ENCODE measurements at places on chromosomes 1 and 21. TPM values are rescaled to one million over a fixed set of nuclear protein-coding genes. Genes with fewer than 3 reads are reported as not detected.

Gene TPTE
- total RNA-seq: not detected

Gene LMX1A
- total RNA-seq: not detected

Gene SELE
- not detected for total RNA-seq

Gene GBP7
- 0.19 TPM for total RNA-seq

DNA sequence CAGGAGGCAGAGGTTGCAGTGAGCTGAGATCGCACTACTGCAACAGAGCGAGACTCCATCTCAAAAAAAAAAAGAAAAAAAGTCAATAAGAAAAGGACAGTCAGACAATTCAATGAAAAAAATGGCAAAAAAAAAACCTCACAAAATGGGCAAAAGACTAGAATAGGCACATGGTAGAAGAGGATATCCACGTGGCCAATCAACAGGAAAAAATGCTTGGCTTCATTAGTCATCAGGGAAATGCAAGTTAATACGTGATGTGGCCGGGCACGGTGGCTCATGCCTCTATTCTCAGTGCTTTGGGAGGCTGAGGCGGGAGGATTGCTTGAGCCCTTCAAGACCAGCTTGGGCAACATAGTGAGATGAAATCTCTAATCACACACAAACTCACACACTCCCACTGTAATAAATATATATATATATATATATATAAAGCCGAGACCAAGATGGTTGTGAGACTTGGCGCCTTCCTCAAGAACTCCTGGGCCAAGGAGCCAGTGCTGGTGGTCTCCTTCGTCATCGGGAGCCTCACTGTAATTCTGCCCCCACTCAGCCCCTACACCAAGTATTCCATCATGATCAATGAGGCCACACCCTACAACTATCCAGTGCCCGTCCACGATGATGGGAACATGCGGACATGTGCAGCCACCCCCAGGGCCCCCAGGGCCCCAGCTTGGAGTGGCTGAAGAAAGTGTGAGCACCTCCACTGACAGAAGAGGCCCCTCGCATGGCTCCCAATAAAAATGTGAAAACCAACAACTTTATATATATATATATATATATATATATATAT, 22.9 kb upstream of the LEFTY2 start:
- H3K36me3 ChIP-seq: no peaks in the 10 kb centered on the region
- H3K4me1 ChIP-seq: peaks cover 6% of the 10 kb centered on the region
- no peak overlapping the region for H3K4me3 ChIP-seq
- no peak overlapping the region for H3K27ac ChIP-seq

- no peak for DNase-seq
- no peak overlapping the region for H3K4me3 ChIP-seq
- H3K4me1 ChIP-seq: no peaks in the 10 kb centered on the region
- no peak overlapping the region for H3K27ac ChIP-seq
Observed at GRCh38 chr1:117339866-117340700, 27.2 kb upstream of the MAN1A2 start.

DNA sequence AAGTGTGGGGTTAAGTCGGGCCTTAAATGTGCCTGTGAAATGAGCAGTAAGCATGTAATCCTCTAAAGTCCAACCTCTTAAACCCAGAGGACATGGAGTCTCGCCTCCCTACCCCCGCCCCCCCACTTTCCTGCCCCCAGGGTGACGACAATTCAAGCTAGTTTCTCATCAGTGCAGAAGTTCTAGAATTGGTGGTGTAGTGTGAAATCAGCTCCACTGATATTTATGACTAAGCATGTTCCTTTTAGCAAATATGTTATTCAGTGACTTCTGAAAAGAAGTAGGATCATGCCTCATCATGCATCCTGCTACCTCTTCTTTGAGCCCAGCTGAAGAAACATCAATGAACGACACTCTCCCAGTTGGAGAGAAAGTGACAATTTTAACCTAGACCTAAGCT, 2.6 kb upstream of the ABCB10 start:
- no peak for DNase-seq
- no peak overlapping the region for H3K27ac ChIP-seq

DNA sequence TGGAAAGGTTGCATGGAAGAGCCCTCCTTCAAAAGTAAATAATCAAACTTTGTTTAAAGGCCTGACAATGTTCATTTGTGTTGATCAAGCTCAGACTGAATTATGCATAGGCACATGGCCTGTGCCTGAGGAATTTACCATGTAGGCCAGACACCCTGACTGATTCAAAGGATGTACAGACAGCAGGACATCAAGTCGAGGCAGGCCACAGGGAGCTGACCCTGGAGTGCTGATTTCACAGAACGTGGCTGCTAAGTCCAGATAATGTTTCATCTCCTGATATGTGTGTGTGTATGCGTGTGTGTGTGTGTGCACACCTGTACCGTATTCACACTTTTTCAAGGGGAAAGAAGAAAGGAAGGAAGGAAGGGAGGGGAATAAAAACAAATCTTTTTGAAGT, 34.1 kb downstream of the NAV1 start:
- peaks cover 4% of the 10 kb centered on the region for H3K4me1 ChIP-seq
- no peak for DNase-seq
- H3K27me3 ChIP-seq: no peaks in the 10 kb centered on the region
- no peak overlapping the region for H3K27ac ChIP-seq
- H3K36me3 ChIP-seq: no peaks in the 10 kb centered on the region

GRCh38 chr1:210853276-210853675, 280.7 kb downstream of the KCNH1 start:
- H3K27me3 ChIP-seq: no peaks in the 10 kb centered on the region
- no peak overlapping the region for H3K4me3 ChIP-seq
- DNase-seq: no peak

DNA sequence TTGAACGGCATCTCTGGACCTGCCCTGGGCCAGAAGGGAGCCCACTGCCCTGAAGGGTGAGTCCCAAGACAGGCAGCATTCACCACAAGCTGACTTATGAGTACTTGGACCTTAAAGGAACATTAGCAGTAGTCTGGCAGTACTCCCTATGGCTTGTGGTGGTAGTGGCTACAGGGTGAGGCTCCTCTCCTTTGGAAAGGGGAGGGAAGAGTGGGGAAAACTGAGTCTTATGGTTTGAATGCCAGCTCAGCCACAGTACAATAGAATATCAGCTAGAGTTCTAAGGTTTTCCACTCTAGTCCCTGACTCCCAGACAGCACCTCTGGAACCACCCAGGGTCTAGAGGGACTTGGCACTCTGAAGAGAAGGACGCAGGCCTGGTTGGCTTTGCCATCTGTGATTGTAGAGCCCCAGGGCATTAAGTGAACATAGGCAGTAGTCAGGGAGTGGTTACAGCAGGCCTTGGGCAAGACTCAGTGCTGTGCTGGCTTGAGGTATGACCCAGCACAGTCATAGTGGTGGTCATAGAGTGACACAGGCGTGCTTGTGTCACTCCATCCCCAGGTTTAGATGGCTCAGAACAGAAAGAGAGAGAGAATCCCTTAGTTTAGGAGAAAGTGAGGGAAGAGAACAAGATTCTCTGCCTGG, 31.0 kb downstream of the CD53 start:
- no peaks in the 10 kb centered on the region for H3K4me1 ChIP-seq
- DNase-seq: no peak
- H3K36me3 ChIP-seq: peaks cover 27% of the 10 kb centered on the region
- no peak overlapping the region for H3K4me3 ChIP-seq
- no peaks in the 10 kb centered on the region for H3K27me3 ChIP-seq
- no peak overlapping the region for H3K27ac ChIP-seq

DNA sequence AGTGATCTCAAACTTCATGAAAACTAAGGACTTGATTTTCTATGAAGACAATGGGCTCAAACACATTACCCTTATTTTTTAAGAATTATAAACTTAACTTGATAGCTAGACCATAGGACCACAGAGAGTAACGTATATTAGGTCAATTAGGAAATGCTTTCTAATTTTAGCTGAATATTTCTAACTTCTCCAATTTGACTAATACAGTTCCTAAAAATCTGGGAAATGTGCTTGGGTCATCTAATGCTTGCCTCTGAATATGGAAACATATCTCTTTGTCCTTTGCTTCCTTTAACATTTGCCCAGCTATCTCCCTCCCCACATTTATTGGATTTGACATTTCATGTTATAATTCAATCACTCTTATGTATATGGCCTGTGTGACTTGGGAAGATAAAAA, 141.4 kb downstream of the LHX8 start:
- H3K27me3 ChIP-seq: no peaks in the 10 kb centered on the region
- H3K4me1 ChIP-seq: no peaks in the 10 kb centered on the region
- H3K36me3 ChIP-seq: no peaks in the 10 kb centered on the region
- no peak overlapping the region for H3K27ac ChIP-seq

- H3K4me1 ChIP-seq: peaks cover 11% of the 10 kb centered on the region
- DNase-seq: no peak
- no peak overlapping the region for H3K4me3 ChIP-seq
- H3K27ac ChIP-seq: no peak overlapping the region
- no peaks in the 10 kb centered on the region for H3K27me3 ChIP-seq
Observed at GRCh38 chr1:9302745-9303524, 10.2 kb downstream of the SPSB1 start.

- DNase-seq: no peak
- no peaks in the 10 kb centered on the region for H3K36me3 ChIP-seq
- no peaks in the 10 kb centered on the region for H3K27me3 ChIP-seq
- H3K27ac ChIP-seq: no peak overlapping the region
Observed at GRCh38 chr1:239854922-239855321, 236.8 kb upstream of the FMN2 start.

- H3K27me3 ChIP-seq: no peaks in the 10 kb centered on the region
- H3K4me1 ChIP-seq: no peaks in the 10 kb centered on the region
- no peaks in the 10 kb centered on the region for H3K36me3 ChIP-seq
- no peak for DNase-seq
Observed at GRCh38 chr1:64758233-64758632, 13.4 kb downstream of the RAVER2 start.

DNA sequence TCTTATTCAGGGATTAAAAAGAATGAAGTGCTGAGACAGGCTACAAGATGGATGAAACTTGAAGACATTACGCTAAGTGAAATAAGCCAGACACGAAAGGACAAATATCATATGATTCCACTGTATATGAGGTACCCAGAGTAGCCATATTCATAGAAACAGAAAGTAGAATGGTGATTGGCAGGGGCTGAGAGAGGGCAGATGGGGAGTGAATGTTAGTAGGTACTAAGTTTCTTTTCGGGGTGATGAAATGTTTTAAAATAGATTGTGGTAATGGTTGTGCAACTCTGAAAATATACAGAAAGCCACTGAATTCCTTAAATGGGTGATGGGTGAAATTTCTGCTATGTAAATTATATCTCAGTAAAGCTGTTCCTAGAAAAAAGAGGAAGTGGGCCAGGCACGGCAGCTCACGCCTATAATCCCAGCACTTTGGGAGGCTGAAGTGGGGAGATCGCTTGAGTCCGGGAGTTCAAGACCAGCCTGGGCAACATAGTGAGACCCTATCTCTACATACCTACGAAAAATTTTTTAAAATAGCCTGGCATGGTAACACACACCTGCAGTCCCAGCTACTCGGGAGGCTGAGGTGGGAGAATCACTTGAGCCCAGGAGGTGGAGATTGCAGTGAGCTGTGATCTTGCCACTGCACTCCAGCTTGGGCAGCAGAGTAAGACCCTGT, 15.9 kb downstream of the SLC27A3 start:
- peaks cover 10% of the 10 kb centered on the region for H3K27me3 ChIP-seq
- peak overlapping the region; percentile 14 for H3K27ac ChIP-seq
- DNase-seq: no peak
- peaks cover 28% of the 10 kb centered on the region for H3K4me1 ChIP-seq

GRCh38 chr1:27161594-27161993, 6.7 kb upstream of the SLC9A1 start:
- no peak overlapping the region for H3K4me3 ChIP-seq
- H3K36me3 ChIP-seq: no peaks in the 10 kb centered on the region
- DNase-seq: no peak
- H3K27me3 ChIP-seq: no peaks in the 10 kb centered on the region
- H3K4me1 ChIP-seq: peaks cover 9% of the 10 kb centered on the region

DNA sequence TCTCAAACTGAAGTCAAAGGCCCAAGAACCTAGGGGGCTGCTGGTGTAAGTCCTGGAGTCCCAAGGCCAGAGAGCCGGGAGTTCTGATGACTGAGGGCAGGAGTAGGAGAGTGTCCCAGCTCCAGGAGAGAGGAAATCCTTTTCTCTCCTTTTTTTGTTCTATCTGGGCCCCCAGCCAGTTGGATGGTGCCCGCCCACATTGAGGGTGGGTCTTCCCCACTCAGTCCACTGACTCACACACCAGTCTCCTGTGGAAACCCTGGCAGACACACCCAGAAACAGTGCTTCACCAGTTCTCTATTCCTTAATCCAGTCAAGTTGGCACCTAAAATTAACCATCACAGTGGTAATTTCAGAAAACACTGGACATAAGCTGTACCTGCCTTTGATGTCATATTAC, 12.7 kb upstream of the WDR26 start:
- no peak overlapping the region for H3K4me3 ChIP-seq
- H3K36me3 ChIP-seq: peaks cover 12% of the 10 kb centered on the region
- no peak overlapping the region for H3K27ac ChIP-seq
- no peak for DNase-seq
- H3K27me3 ChIP-seq: no peaks in the 10 kb centered on the region
- no peaks in the 10 kb centered on the region for H3K4me1 ChIP-seq

DNA sequence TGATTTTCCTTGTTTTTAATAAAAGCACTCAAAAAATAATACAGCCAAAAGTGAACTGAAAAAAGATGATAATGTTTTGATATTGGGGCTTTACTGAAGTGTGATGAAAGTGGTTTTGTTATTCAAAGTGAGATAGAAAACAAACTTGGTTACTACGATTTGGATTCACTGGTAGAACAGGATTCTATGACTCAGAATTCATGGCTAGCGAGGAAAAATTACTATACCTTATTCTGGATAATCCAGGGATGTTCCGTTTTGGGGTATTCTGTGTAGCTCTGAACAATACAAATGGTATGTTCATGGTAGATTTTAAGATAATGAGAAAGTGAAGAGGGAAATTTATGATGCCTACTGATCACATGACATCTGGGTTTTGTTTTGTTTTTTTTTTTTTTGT, 117.7 kb downstream of the NRDC start:
- no peaks in the 10 kb centered on the region for H3K27me3 ChIP-seq
- no peaks in the 10 kb centered on the region for H3K4me1 ChIP-seq
- H3K4me3 ChIP-seq: no peak overlapping the region
- DNase-seq: no peak

Data from T-cell (primary cell).